Stimulated activated CD8-positive, alpha-beta memory T cell treated with anti-CD3 and anti-CD28 coated beads, Interleukin-7, amount 100 ng/mL, for 1 hour (primary cell): ENCODE measurements at places on chromosomes 1 and 21.
A peak's percentile ranks its signal among the peaks of the same experiment; 100 is the strongest.

DNA sequence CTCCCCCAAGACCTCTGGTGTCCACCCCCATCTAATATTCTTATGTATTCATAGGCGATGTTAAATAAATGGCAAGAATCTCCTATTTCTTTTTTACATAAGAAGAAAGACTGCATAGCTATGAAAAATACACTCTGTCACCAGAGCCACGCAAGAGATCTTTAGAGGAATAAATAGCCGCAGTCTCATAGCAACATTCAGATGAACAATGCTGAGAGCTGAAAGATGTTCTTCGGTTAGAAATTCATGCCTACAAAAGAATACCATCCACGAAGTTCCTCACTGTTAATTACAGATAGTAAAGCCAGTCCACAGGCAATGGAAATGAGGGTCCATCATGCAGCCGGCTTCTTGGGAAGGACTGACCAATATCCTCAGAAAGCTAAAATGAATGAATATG lies 76.0 kb upstream of the SOD1 start:
- no peak for DNase-seq

- DNase-seq, result no peak
These were observed 655.6 kb upstream of the NEGR1 start for GRCh38 chr1:72937905-72938304.

DNA sequence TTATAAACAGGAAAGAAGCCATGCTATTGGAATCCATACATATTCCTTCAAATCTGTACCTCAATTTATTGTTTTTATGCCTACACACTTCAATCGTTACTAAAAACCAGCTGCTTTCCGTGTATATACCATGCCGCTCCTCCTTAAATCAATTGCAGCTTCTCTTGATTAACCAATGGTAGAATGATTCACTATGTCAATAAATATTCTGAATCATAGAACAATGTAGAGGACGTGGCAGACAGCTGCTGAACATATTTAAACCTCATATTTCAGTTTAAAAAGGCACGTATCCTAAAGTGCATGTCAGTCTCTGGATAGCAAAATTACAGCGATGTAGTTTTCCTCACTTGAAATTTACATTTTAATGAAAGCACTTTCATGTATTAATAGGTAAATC lies 100.4 kb downstream of the MRPL39 start:
- no peak for DNase-seq

DNA sequence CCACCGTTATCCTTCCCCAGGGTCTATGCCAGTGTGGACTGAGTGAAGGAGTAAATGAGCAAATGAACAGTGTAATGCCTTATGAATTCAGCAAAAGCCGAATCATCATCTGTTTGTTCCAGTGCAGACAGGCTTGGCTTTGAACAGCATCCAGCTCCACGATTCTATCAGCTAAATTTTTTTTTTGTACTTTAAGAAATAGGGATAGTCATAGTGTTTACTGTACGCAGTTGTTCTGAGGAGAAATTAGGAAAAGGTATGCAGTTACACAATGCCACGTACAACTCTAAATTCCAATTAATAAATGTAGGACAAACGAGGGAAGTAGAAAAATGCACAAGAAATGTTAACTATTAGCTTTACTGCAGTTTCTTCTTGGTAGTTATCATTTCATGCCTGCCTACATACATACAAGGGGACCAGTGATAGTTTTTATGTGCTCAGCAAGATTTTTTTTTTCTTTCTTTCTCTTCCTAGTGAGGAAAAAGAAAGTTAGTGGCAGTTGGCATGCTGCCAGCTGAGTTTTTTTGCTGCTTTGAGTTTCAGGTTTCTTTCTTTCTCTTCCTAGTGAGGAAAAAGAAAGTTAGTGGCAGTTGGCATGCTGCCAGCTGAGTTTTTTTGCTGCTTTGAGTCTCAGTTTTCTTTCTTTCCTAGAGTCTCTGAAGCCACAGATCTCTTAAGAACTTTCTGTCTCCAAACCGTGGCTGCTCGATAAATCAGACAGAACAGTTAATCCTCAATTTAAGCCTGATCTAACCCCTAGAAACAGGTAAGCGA lies at the start of gene IFI44L:
Gene IFI44L (plus strand): TSS at position 646 of the 777 bp plus-strand sequence. CDS start 7,468 bp downstream, outside the sequence.
- peak; percentile 27 for DNase-seq

DNA sequence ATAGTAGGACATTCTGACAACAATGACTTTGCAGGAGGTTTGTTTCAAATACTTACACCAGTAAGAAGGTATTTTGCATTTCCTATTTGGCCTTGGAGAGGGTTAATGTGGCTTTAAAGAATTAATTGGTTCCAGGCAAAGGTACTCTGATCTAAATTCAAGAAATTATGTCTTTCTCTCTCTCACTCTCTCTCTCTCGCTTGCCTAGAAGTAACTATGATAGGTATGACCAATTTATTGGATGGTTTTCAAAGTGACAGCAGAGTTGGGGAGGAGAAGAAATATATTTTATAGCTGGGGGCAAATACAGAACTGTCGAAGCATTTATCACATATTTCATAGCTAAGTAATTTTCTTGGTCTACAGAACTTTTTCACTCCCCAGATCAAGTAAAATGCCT lies 116.0 kb downstream of the ATP6V1G3 start:
- no peak for DNase-seq

DNA sequence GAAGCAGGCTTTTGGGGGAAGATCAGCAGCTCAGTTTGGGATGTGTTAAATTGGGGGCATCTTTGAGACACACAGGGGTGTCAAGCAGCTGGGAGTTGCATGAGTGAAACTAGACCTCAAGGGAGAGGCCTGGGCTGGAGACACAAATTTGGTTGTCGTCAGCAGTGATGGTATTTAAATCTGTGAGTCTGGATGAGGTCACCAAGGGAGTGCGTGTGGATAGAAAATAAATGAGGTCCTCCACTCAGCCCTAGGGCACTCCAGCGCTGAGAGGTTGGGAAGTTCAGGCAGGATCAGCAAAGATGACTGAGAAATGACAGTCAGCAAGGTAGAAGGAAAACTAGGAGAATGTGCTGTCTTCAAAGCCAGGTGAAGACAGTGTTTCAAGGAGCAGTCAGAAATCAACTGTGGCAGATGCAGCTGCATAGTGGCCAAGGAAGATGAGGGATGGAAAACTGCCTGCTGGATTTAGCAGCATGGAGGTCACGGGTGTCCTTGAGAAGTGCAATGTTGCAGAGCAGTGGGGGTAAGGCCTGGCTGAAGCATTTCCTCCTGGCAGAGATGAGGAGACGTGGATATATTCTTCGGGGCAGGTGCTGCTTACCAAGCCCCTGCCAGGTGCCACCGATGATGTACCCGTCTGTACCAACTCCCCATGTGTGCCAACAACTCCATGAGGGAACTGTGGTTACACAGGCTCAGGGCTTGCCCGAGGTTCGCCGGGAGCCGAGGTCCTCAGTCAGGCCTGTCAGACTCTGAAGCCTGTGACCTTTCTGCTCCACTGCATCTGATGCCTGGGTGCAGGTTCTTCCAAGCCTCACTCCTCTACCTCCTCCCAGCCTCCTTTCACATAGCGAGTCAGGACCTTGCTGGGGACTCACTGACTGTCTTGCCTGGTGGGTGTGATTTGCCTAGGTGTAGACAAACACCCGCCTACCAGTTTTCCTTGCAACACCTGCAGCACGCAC lies 11.3 kb downstream of the MAP7D1 start:
- DNase-seq, result no peak

DNA sequence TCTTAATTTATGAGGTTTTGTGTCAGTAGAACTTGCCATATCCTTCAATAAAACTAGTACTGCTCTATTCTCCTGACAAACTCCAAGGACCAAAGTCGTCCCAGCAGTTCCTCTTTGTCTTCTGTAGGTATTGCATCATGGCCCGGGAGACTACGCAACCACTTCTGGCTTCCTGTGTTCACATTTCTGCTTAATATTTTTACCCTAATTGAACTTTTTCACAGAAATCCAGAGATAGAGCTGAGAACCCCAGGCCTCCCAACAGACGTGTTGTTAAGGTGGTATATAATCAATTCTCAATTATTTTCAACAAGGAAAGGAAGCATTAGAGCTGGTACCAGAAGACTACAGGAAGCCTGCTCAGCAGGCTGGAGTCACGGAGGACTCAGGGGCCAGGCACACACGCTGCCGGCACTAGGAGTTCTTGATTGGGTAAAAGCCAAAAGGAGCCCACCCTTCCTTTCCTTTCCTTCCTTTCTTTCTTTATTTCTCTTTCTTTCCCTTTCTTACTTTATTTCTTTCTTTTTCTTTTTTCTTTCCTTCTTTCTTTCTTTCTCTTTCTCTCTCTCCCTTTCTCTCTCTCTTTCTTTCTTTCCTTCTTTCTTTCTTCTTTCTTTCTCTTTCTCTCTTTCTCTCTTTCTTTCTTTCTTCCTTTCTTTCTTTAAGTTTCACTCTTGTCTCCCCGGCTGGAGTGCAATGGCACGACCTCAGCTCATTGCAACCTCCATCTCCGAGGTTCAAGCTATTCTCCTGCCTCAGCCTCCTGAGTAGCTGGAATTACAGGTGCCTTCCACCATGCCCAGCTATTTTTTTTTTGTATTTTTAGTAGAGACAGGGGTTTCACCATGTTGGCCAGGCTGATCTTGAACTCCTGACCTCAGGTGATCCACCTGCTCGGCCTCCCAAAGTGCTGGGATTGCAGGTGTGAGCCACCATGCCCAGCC lies 173.7 kb downstream of the ZBTB18 start:
- DNase-seq, result no peak

- DNase-seq, result no peak
These were observed 70.1 kb upstream of the ARHGEF16 start for GRCh38 chr1:3384407-3384806.

DNA sequence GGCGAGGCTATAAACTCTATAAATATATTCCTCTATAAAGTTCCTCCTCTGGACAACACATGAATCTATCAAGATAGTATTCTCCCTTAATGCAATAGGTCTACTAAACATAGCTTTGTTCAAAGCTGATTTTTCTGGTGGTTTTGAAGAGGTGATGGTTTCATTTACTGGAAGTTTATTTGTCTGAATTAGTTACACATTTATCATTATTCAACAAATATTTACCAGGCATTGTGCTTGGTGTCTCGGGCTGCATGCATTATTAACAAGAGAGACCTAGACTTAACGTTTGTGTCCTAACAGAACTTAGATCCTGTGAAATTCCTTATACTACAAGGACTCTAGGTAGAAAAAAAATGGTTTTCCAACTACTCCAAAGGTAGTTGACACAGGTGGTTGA lies 511.4 kb upstream of the B3GALT2 start:
- DNase-seq, result no peak

- no peak for DNase-seq
These were observed 267.4 kb downstream of the KCNH1 start for GRCh38 chr1:210866532-210866931.

DNA sequence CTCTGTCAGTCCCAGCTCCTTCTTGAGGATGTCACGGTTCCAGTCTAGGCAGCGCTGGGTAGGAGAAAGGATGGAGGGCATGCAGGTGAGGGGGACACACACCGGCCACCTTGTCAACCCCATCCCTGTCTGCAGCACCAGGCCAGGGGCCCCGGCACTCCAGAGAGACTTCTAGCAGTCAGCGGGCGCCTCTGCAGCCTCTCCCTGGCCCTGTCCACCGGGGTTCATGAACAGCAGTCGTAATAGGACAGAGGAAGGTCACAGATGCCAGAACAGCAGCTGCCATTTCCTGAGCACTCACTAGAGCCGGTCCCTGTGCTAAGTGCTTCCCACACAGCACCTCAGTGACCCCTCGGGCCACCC lies 16.3 kb upstream of the SDHB start:
- no peak for DNase-seq

DNA sequence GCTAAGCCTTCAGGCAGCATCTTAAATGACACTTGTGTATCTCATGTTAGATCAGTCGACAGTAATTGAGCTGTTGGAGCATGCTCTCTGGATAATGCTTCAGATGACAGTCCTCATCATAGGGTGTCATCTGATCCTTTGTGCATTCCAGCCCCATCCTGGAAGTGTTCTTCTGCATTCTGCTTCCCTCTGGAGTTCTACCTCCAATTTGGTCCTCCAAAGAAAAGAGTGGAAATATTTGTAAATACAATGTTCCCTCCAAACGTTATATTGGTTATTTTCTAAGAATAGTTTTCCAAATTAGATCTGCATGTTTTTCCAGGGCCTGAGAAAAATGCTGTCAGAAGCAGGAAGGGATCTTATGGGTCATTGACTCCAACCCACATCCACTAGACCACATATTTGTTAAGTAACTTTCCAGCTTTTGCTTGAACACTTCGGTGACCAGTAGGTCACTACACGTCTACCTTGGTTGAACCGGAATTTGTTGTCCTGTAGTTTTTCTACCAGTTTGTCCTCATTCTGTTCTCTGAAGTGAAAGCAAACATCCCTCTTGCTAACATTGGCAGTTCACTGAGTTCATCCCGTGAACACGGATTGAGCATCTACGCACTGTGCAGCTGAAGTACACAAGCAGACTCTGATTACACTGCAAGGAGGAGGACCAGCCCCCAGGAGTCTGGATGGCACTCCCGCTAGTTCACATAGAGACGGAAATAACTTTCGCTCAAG lies 136.0 kb downstream of the TLR5 start:
- no peak for DNase-seq

DNA sequence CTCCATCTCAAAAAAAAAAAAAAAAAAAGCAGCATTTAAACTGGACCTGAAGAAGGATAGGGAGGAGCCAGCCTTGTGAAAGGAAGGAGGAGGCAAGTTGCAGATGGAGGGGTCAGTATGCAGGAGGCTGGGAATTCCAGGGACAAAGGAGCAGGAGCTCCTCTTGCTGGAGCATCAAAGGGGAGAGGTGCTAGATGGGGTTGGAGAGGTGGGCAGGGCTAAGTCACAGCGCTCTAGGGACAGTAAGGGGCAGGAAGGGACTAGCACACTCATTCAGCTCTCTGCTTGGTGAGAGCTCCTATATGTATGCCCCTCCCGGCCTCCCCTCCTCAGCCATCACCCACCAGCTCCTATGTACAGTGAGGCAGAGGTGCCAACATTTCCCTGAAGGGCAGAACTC lies 26.8 kb downstream of the MAP7D1 start:
- DNase-seq, result no peak

DNA sequence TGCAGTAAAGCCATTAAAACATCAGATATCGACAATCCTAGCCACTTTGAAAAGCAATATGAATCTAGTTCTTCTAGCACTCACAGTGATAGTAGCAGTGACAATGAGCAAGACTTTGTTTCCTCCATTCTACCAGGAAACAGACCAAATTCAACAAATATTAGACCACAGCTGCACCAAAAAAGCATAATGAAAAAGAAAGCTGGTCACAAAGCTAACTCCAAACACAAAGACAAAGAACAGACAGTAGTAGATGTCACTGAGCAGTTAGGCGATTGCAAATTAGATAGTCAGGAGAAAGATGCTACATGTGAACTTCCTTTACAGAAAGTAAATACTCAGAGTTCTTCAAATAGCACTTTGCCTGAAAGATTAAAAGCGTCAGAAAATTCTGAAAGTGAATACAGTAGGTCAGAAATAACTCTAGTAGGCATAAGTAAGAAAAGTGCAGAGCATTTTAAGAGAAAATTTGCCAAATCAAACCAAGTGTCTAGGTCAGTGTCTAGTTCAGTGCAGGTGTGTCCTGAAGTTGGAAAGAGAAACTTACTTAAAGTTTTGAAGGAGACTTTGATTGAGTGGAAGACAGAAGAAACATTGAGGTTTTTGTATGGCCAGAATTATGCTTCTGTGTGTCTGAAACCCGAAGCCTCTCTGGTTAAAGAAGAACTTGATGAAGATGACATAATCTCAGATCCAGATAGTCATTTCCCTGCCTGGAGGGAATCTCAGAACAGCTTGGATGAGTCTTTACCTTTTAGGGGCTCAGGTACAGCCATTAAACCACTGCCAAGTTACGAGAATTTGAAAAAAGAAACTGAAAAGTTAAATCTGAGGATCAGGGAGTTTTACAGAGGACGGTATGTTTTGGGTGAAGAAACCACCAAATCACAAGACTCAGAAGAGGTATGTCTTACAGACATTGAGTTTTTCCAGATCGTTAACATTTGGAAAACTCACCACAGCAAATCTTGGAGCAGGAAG lies 24.9 kb downstream of the RPAP2 start:
- no peak for DNase-seq
